ENCODE measurements at places on chromosomes 12 and 14. TPM values are rescaled to one million over a fixed set of nuclear protein-coding genes. Genes with fewer than 3 reads are reported as not detected.

DNA sequence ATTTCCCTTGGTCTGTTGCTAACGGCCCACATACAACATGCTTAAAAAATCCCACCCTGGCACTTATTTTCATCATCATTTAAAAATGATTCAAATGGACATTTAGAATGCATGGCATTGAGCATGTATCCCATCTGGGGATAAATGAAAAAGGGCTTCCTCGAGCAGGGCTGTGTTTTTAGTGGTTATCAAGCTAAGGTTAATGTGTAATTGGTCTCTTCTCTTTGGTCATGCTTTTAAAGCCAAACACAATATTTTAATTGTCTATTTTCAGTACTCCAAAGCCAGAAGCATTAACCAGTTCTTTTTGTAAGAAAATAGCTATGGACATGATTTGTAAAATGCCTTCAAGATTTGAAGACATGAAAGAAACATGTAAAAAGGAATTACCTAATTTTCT lies 1.9 kb upstream of the TRHDE start:
- DNase-seq: no peak

GRCh38 chr14:57169901-57170300 lies 98.8 kb downstream of the EXOC5 start:
- DNase-seq: no peak

DNA sequence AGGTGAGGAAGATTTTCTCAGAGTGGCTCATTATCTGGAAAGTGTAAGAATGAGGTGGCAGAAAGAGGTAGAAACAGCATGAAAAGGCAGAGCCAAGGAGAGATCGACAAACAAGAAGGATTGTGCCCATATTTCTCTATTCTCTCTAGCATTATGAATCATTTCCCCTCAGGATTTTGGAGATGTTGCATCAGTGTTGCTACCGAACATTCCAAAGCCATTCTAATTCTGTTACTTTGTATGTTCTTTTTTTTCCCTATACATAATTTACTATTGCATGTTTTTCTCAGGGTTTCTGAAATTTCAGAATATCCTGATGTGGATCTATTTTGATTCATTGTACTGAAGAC lies 61.4 kb downstream of the KICS2 start:
- DNase-seq: peak; percentile 45

- no peak for DNase-seq
These were observed 1.8 kb downstream of the ALX1 start for GRCh38 chr12:85281636-85282312.

GRCh38 chr12:14878488-14878887 lies 7.2 kb downstream of the MGP start:
- DNase-seq: no peak

DNA sequence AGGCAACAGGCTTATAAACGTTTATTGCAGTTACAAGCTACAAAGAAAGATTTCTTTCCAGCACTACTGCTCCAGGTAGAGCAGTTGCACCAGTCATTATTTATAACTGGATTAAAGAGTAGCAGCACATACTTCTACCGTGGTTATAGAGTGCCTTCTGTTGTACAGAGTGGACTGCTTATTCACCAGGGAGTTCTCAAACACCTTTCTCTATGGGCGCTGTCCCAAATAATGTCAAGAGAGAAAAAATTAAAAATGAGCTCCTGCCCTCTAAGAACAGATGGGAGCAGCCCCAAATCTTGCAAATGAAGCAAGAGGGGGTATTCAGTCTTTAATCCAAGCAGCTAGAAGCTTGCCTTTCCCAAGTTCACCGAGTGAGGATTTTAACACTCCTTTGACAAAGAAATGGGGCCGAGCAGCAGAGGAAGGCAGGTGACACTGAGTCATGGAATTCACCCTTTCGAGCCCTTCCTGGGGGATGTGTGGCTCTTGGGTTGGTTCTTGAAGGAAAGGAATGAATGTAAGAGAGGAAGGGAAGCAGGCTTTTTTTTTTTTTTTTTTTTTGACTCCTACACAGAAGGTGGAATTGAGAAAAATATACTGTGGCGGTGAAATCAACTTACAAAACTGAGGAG lies 181.2 kb downstream of the PRKCH start:
- peak; percentile 69 for DNase-seq

The GPR137C gene
- 4.4 TPM for total RNA-seq

The GNG2 gene
- total RNA-seq: 14.7 TPM

The CCER1 gene
- total RNA-seq: not detected

The DIO2 gene
- 61.1 TPM for total RNA-seq

All from M059J (cell line).